Breast epithelium (tissue), 4 donors: ENCODE measurements at places on chromosomes 1 and 21. TPM values are rescaled to one million over a fixed set of nuclear protein-coding genes. Genes with fewer than 3 reads are reported as not detected.

SELL gene
- 2.0 TPM for total RNA-seq

DNA sequence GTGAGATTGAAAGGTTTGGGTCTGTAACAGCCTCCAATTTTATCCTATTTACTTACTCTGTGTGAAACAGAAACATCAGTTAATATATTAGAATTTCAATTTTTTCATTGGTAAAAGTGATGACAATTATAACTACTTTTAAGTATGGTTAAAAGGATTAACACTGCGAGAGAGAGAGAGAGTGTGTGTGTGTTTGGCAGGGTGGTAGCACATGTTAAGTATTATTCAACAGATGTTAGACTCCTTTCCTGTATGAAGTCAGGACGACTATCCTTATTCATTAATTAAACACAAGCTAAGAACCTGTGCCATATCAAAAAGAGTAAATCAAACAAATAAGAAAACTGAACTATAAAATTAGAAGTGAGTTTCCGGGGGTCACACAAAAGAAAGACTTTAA is 662.5 kb downstream of the PLPP3 start:
- DNase-seq: no peak

DNA sequence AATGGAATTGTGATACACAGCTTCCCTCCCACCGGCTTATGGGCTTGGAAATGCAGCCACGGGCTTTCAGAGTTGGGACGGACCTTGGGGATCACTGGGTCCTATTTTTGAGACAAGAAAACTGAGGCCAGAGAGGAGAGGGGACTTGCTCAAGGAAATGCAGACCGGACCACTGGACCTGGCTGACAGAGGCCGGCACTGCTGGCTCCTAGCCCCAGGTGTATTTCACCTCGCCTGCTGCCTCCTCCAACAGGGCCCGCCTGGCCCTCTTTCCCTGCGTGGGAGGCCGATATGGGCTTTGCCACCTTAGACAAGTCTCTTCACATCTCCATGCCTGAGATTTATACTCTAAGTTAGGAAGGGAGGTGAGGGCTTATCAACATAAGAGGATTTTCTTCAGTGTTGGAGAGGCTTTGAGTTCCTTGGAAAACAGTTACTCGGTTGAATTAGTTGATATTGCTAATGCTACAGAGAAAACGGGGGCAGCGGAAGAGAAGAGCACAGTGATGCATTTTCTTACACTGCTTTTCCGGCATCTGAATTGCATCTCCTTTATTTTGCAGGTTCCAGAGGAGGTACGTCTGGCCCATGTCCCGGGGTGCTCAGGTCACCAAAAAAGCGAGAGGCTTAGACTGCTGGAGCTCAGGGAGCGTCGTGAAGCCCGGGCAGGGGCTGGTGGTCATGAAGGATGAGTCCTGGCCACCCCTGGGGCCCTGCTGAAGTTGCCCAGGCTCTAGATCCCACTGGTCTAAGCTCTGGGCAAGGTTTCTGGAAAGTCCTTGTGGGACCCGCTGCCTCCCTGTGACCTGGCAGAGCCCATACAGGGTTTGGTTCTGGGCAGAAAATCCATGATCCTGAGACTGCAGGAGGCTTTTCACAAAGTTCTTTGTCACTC is 44.7 kb downstream of the CAPN2 start:
- DNase-seq: no peak

- DNase-seq: no peak
These were observed 5.2 kb downstream of the SOX13 start for GRCh38 chr1:204077979-204078696.

GRCh38 chr1:223609977-223610376 is 55.5 kb downstream of the CAPN8 start:
- DNase-seq: no peak

- DNase-seq: no peak
These were observed 344.1 kb upstream of the GREM2 start for GRCh38 chr1:240956020-240956419.

DNASE2B gene
- total RNA-seq: 1.3 TPM

DNA sequence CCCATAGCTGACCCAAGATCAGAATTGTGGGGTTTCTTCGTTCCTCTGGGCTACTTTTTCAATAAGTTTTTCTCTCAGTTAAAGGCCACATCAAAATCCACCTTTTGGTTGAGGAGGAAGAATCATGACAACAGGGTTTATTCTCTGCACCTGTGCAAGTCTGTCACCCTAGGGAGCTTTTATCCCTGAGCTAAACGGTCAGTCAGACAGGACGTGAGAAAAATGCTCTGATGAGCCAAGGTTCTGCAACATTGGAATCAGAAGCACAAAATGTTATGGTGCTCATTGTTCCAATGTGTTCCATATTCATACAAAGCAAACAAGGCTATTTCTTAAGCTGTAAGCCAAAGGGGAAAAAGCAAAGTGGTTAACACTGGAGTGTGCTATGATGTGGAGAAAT is 7.4 kb upstream of the ERICH3 start:
- DNase-seq: no peak

DNA sequence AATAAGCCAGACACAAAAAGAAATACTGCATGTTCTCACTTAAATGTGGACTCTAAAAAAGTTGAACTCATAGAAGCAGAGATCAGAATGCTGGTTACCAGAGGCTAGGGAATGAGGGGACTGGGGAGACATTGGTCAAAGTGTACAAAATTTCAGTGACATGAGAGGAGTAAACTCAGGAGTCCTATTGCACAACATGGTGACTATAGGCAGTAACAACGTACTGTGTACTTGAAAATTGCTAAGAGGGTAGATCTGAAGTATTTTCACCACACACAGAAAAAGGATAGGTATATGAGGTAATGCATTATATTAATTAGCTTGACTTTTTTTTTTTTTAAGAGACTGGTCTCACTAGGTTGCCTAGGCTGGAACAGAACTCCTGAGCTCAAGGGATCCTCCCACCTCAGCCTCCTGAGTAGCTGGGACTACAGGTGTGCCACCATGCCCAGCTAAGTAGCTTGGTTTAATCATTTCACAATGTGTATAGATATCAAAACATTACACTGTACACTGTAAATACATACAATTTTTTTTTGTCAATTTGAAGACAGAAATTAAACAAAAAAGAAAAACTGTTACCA is 7.4 kb downstream of the ZNF496 start:
- no peak for DNase-seq

DNA sequence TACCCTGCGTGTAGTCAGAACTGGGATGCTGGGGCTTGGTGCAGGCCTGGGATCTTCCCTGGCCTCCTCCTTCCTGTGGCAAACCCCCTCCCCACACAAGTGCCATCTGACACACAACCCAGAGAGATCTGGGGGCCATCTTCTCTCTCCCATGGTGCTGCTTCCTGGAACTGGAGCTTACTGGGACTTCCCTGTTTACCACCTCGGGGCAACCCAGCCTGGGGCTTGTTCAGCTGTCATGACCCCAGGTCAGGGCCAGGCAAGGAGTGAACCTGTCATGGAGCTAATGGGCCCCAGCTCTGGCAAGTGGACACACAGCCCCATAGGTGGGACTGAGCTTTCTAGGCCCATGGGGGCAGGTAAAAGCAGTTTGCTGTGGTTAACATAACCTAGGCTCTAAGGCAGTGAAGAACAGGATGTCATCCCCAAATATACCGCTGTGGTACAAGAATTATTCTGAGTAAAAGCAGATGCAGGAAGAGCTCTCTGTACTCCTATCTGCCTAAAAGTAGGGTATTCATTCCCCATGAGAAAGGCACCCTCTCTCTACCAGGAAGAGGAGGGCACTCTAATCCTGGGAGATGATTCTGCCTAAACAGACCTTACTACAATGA is 2.4 kb downstream of the TRIM11 start:
- DNase-seq: no peak

DNA sequence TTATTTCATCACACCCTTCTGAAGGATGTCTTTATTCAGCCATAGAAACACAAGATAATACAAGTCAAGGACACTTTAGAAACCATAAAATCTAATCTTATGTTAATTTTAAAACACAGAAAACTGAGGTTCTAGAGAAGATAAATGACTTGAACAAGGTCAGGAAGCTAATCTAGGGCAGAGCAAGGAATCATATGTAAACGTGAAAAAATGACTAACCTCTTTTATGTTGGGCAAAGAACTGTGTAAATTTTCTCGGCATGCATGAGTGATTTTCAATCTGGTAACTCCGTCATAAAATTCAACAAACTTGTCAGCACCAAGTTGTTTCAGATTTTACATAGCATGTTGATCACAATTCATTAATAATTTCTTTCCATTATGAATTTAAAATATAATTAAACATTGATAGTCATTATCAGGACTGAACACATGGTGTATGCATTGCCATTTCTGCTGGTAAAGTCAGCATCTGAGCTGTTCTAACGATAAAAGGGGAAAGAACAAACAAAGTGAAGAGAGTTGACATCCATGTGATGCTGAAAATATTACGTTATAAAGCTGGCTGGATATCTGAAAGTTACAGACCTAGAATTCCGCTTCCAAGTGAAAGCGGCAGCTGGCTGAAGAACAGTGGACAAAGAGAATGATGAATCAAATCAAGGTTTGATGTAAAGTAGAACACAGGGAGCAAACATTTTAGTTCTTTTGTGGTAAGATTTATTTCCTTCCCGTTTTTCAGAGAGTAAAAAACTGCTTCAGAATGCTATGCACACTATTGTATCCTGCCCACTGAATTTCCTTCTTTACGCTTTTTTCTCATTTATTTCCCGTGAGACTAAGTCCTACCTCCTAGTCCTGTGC is 1037.4 kb upstream of the TMPRSS15 start:
- no peak for DNase-seq

DNA sequence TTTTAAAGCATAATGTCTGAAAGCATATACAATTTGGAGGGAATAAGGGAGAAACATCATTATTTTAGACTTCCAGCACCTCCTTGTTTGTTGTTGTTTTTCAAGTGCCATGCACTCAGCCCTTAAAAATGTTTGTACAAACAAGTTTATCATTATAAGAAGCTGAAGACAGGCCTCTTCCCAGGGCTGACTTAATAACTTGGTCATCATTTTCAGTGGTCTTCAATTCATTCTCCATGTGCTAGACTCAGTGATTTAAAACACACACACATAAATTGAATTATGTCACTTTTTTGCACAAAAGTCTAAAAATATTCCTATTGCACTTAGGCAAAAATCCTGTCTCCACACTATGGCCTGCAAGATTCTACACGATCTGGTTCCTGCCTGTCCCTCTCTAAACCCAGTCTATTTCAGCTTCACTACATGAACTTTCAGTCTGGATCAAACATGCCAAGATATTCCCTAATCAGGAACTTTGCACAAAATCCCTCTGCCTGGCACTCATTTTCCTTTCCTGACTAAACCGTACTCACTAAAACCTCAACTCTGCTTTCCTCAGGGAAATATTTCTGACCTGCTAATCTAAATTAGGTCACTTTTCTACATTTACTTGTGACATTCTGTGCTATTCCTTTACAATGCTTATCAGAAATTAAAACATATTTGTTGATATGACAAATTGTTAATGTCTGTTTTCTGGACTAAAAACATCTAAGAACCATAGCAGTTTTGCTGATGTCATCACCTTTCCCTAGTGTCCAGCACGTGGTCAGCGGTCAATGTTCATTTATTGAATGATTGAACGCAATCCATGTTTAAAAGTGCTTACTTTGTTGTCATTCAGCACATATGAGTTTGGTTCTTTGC is 14.8 kb upstream of the GBP5 start:
- DNase-seq: no peak

DNA sequence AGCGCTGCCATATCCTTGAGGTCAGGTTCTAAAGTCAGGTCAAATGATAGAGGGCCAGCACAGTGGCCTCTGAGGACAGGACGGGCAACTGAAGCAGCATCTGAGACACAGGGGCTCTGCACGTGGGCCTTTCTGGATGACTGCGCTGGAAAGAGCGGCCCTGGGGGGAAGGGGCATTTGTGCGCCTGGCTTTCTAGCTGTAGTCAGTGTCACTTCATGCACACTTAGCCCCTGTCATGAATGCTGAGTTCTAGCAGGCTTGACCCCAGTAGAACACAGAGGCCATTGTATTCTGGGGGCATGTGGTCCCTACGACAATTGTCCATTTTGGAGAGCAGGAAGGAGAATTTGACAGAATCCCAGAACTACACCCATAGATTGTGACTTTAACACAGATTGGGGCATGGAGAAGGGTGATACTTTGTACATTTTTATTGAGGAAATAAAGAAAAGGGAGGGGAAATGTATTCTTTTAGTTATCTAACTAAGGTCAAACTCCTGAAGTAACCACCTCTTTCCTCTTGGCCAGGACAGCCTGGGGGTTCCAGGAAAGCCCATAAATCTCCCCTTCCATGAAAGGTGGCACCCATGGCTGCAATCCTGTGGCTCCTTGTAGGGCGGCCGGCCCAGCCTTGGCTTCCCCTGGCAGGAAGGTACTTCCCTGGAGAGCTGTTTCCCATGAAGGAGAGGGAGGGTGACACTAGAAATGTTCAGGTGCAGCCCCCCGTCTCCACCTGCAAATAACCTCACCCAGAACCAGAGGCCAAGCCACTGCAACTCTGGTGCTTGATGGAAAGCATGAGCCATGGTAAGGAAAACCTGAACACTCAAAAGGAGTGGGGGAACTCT is 34.4 kb downstream of the NTPCR start:
- DNase-seq: no peak

DNA sequence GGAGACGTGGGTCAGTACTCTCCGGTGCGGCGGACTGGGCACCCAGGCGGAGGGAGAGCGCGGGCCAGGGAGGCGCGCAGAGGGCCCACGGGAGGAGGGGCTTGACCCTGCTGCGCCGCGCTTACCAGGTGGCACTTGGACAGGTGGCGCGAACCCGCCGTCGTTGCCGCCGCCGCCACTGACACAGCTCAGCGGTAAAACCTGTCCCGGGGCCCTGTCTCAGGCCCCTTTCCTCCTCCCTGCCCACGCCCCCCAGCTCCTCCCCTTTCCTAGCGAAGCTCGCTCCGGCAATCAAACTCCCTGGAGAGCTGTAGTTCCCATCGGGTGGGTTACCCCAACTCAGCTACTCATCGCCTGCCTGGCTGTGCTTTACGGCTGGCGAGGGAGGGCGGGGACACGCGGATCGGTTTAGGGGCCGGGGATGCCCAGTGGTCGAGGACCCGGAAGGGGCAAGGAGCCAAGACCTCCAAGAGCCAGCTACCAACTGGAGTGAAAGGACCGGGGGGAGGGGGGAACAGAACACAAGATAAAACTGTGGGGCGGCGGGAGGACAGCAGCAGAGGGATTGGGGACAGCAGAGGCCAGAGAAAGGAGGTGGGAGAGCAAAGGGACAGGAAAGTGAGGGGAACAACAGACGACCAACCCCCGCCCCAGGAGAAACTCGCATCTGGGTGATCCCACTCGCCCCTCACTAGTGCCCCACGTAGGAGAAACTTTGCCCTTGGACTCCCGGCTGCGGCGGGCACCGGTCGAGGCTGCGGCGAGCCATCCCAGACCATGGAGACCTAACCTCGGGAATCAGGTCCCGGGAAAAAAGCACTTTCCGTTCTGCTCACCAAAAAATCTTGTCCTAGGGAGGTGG is 2.9 kb downstream of the GFI1 start:
- no peak for DNase-seq

KRTAP26-1 gene
- total RNA-seq: not detected

LDLRAD2 gene
- not detected for total RNA-seq

GRCh38 chr1:54302951-54303843 is 103.0 kb downstream of the SSBP3 start:
- DNase-seq: no peak

GRCh38 chr1:29197590-29197924 is 15.9 kb upstream of the SRSF4 start:
- DNase-seq: no peak
